MCF 10A (cell line): ENCODE measurements at places on chromosomes 5 and 9.
A peak's percentile ranks its signal among the peaks of the same experiment; 100 is the strongest.

DNA sequence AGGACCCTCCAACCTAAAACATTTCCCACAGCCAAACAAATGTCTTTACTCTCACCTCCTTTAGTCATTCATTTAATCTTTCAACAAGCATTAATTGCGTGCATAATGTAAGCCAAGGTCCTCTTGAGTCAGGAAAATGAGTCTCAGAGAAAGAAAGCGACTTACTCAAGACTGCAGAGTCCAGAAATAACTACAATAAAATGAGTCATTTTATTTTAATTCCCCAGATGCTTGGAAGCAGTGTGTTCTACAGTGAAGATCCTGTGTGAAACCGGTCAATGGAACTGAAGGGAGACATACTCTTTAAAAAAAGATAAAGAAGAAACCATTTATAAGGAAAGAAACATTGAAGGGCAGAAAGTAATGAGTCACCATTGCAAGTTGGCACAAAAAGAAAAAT is 513.7 kb downstream of the CDK5RAP2 start:
- no peaks in the 10 kb centered on the region for H3K36me3 ChIP-seq
- DNase-seq: peak; percentile 46
- H3K27ac ChIP-seq: no peak overlapping the region
- peaks cover under 1% of the 10 kb centered on the region for H3K27me3 ChIP-seq

DNA sequence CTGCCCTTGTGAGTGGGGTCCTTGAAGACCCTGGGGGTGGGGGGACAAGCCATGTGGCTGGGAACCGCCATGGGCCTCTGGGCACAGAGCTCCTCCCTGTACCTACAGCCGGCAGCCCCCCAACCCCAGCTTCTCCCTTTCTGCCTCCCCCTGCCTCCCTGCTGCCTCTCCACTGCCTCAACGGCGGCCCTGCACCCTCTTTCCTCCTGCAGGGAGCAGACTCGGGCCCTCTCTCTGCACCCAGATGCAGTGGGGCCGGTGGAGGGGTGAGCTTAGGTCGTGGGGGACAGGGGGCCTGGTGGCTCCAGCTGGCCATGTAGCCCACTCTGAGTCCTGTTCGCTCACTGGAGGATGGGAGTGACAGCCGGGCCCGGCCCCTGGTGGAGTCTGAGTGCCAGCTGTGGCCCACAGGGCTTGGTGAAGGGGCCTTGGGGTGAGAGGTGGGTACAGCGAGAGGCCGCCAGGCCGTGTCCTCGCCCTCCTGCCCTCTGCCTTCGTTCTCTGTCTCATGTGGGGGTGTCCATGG is 139.3 kb upstream of the COL5A1 start:
- H3K36me3 ChIP-seq: peaks cover 4% of the 10 kb centered on the region
- DNase-seq: no peak
- H3K4me1 ChIP-seq: peaks cover 5% of the 10 kb centered on the region
- no peaks in the 10 kb centered on the region for H3K27me3 ChIP-seq
- no peak overlapping the region for H3K4me3 ChIP-seq
- H3K27ac ChIP-seq: peak overlapping the region; percentile 35

- H3K36me3 ChIP-seq: peaks cover 8% of the 10 kb centered on the region
- peak overlapping the region; percentile 82 for H3K4me3 ChIP-seq
These were observed 536 bp upstream of the COMMD10 start for GRCh38 chr5:116084287-116084691.

GRCh38 chr5:108078882-108079281 is 303.0 kb downstream of the FBXL17 start:
- no peaks in the 10 kb centered on the region for H3K4me1 ChIP-seq
- peaks cover 6% of the 10 kb centered on the region for H3K36me3 ChIP-seq
- H3K27me3 ChIP-seq: no peaks in the 10 kb centered on the region
- no peak overlapping the region for H3K27ac ChIP-seq
- no peak for DNase-seq

DNA sequence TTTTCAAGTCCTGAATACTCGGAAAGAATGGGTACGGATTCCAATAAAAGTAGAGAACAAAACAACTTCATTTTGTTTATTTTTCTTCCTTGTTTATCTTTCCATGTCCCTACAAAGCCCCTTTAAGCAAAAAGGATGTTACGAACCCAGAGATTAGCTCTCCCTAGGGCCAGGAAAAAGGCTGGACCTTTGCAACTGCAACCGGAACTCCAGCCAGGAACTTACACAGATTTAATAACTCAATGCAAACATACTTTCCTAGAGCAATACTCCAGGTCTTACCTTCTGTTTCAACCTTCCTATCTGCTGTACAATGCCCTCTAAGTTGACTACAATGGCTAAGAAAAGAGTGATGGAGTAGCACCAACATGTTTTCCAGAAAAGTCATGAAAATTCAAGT is 7.0 kb downstream of the DENND1A start:
- H3K36me3 ChIP-seq: no peaks in the 10 kb centered on the region
- no peak overlapping the region for H3K4me3 ChIP-seq
- no peaks in the 10 kb centered on the region for H3K27me3 ChIP-seq
- H3K27ac ChIP-seq: no peak overlapping the region
- DNase-seq: no peak
- H3K4me1 ChIP-seq: peaks cover 25% of the 10 kb centered on the region

- peaks cover 18% of the 10 kb centered on the region for H3K27me3 ChIP-seq
- no peak overlapping the region for H3K27ac ChIP-seq
- no peaks in the 10 kb centered on the region for H3K36me3 ChIP-seq
- no peak for DNase-seq
These were observed 276.5 kb upstream of the TYRP1 start for GRCh38 chr9:12416716-12417115.

DNA sequence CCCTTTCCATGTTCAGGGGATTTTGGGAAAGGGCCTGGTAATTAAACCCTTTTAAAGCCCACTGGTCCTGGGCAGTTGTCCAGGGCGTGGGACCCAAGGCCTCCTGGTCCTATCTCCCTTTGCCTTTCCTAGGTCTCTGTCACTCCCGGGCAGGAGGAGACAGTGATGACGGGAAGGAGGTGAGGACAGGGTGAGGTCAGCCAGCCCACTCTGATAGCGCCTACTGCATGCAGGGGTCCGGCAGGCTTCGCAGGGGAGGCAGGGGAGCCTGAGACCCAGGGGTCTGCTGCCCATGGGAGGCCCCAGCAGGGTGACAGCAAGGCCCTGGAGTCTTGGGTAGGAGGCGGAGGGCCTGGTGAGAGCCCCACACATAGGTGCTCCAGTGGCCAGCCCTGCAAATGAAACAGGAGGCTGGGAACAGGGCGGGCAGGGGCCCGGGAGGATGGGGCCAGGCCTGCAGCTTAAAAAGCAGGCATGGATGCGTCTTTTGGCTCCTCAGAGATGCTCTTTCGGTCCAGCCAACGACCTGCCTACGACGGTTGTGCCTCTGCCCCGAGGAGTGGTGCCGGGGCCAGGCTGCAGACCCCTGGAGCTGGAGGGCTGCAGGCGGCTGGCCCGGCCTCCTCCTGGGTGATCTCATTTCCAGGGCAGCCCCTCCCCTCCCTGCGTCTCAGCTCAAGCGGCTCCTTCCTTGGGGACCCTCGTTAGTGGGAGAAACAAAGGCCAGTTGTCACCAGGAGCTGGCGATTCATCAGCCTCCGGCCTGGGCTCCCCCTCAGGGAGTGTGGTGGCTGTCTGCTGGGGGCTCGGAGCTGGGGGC is 6.7 kb upstream of the RXRA start:
- H3K36me3 ChIP-seq: peaks cover 8% of the 10 kb centered on the region
- no peak overlapping the region for H3K4me3 ChIP-seq
- H3K4me1 ChIP-seq: peaks cover 12% of the 10 kb centered on the region

DNA sequence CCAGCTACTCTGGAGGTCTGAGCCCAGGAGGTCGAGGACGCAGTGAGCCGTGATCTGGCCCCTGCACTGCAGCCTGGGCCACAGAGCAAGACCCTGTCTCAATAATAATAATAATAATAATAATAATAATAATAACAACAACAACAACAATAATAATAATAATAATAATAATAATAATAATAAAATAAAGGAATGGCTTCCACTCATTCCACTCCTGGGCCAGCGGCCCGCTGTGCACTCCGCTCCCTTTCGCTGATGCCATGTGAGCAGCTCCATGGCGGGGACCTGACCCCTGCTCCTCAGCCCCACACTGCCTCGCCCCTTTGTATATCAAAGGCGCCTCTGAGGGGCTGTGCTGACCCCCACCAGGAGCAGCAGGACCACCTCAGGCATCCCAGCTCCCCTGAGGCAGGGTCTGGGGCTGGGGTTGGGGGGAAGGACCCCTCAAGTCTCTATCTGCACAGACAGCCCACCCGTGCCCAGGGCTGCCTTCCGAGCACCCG is 20.0 kb downstream of the GBGT1 start:
- H3K27ac ChIP-seq: no peak overlapping the region
- H3K4me1 ChIP-seq: peaks cover 24% of the 10 kb centered on the region
- DNase-seq: no peak
- H3K4me3 ChIP-seq: no peak overlapping the region
- no peaks in the 10 kb centered on the region for H3K27me3 ChIP-seq

DNA sequence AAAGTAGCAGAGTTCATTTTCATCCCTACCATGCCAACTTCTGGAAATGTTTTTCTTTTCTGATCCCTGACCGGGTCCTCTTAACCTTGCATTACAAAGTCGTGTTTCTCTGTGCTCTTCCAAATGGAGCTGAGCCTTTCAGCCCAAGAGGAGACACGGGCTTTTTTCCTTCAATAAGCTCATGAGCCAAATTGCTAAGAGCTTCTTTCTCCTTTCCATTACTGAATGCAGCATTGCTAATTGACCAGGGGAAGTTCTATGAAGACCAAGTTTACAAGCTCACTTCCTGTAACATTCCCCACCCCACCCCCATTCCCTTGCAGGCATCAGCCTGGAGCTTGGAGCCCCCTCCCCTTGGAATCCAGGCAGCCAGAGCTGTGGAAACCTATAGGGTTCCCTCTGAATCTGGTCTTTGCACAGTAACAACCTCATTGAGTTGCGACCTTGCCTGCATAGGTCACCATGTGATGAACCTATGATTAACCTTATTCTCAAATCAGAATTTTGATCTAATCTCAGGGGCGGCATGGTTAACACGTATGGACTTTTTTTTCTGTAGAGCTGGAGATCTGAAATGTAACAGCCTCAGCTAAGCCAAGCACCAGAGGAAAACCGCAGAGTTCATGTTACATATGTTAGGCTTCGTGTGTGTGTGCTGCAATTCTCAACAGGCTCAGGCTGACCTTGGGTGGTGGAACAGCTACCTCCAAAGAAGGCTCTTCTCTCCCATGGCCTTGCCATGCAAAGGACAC is 395.7 kb upstream of the ZNF462 start:
- peaks cover 9% of the 10 kb centered on the region for H3K4me1 ChIP-seq
- no peaks in the 10 kb centered on the region for H3K36me3 ChIP-seq
- no peak overlapping the region for H3K27ac ChIP-seq
- DNase-seq: no peak

DNA sequence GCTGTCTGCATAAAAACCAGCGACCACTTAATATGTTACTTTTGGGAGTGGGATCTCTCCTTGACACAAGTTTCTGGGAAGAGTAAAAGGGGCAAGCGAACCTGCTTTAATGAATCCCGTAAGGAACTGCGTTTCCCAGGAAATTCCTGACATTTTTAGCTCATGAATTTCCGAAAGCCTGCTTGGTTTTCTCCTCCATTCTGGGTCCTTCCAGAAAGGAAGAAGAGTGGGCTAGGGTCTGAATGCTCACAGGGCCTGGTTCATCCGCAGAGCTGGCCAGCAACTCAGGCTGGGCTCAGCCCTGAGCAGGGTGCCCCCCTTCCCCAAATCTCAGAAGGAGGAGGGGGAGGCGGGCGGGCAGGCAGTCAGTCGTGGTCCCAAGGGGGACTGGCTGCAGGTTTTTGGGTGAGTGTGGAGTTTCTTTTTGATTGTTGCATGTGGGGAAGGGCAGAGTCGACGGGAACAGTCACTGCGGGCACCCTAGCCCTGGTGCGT is 1.2 kb upstream of the PURA start:
- H3K27me3 ChIP-seq: no peaks in the 10 kb centered on the region
- no peak for DNase-seq
- peak overlapping the region; percentile 88 for H3K4me3 ChIP-seq

DNA sequence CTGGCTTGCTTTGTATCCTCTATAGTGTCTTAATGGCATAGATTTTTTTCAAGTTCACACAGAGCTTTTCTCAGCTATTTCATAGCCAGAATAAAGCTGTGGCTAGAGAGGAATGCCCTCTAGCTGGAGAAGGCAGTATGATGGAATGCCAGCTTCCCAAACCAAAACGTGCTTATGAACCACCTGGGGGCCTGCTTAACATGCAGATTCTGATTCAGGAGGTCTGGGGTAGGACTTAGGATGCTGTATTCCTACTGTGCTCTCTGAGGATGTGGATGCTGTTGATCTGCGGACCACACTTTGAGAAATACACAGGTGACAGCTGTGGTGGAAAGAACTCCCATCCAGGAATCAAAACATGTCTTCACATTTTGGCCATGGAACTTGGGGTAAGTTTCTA is 49.9 kb upstream of the DPYSL3 start:
- no peaks in the 10 kb centered on the region for H3K4me1 ChIP-seq
- no peak overlapping the region for H3K27ac ChIP-seq
- DNase-seq: no peak
- H3K27me3 ChIP-seq: no peaks in the 10 kb centered on the region
- no peak overlapping the region for H3K4me3 ChIP-seq

- peak overlapping the region; percentile 76 for H3K27ac ChIP-seq
- H3K27me3 ChIP-seq: peaks cover 29% of the 10 kb centered on the region
- no peaks in the 10 kb centered on the region for H3K36me3 ChIP-seq
- H3K4me3 ChIP-seq: no peak overlapping the region
- DNase-seq: peak; percentile 68
These were observed 123.9 kb upstream of the HAPLN1 start for GRCh38 chr5:83844449-83845068.

DNA sequence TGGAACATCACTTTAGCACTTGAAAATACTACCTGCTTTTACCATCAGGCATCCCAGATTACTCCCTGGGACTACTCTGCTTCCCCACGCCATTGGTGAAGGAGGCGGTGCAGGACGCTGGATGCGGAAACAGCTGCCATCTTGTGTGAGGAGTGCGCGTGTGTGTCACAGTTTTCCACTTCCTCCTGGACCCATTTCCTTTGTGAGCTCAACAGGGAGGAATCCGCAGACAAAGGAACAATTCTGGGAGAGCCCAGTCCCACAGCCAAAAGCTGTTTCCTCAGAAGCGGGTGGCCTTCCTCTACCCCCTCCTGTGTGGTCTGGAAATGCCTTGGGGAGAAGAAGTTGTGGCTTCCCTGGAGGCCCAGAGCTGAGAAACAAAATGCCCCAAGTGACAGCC is 16.8 kb downstream of the AFAP1L1 start:
- no peak overlapping the region for H3K27ac ChIP-seq
- no peak overlapping the region for H3K4me3 ChIP-seq
- H3K36me3 ChIP-seq: no peaks in the 10 kb centered on the region
- peaks cover 13% of the 10 kb centered on the region for H3K4me1 ChIP-seq
- DNase-seq: no peak

DNA sequence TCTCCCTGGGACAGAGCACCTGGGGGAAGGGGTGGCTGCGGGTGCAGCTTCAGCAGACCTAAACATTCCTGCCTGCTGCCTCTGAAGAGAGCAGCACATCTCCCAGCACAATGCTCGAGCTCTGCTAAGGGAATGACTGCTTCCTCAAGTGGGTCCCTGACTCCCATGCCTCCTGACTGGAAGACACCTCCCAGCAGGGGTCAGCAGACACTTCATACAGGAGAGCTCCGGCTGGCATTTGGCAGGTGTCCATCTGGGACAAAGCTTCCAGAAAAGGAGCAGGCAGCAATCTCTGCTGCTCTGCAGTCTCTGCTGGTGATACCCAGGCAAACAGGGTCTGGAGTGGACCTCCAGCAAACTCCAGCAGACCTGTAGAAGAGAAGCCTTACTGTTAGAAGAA is 77.2 kb downstream of the SLCO6A1 start:
- peak; percentile 48 for DNase-seq
- no peaks in the 10 kb centered on the region for H3K4me1 ChIP-seq
- no peaks in the 10 kb centered on the region for H3K36me3 ChIP-seq
- H3K27me3 ChIP-seq: no peaks in the 10 kb centered on the region
- H3K27ac ChIP-seq: no peak overlapping the region

- no peaks in the 10 kb centered on the region for H3K36me3 ChIP-seq
- no peaks in the 10 kb centered on the region for H3K27me3 ChIP-seq
- peak overlapping the region; percentile 1 for H3K27ac ChIP-seq
- H3K4me3 ChIP-seq: peak overlapping the region; percentile 34
These were observed 10.0 kb upstream of the CCL28 start for GRCh38 chr5:43422143-43422542.
